ENCODE measurements at places on chromosomes 12 and 14.

DNA sequence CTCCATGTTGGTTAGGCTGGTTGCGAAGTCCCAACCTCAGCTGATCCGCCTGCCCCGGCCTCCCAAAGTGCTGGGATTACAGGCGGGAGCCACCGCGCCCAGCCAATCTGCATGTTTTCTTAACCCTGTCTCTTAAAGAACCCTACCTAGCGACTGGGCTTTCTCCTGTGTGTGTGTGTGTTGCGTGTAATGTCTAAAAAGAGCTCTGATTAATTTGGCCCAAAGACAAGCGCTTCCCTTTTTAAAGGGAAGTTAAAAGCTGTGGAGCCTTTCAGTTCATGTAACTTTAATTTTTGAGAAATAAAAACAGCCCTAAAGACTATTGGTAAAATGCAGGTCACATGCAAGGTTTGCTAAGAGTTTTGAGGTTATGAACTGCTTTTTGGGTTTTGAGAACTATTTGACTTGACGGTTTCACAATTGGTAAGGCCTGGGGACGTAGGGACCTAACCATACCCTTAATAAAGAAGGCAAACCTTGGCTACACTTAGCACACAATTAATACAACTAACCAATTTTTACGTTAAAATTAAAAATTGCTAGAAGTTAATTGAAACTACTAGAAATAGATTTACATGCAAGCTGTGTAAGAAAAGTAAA, 103.2 kb downstream of the KCNMB4 start:
- no peak for DNase-seq

GRCh38 chr14:104697892-104698583, 8.6 kb downstream of the INF2 start:
- DNase-seq, result peak; percentile 39

DNA sequence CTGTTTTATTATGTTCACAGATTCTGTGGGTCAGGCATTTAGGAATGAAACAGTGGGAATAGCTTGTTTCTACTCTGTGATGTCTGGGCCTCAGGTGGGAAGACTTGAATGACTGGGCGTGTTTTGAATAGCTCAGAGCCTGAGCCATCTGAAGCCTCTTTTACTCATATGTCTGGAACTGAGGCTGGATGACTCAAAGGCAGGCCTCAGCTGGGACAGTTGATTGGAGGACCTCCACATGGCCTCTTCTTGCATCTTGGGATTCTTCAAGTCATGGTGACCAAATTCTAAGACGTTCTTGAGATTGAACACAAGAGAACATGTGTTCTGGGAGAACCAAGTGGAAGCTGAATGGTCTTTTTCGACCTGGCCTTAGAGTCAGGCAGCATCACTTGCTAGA, 45.8 kb upstream of the TBX3 start:
- DNase-seq, result no peak

GRCh38 chr12:52537101-52537500, 15.8 kb downstream of the KRT71 start:
- DNase-seq, result no peak

DNA sequence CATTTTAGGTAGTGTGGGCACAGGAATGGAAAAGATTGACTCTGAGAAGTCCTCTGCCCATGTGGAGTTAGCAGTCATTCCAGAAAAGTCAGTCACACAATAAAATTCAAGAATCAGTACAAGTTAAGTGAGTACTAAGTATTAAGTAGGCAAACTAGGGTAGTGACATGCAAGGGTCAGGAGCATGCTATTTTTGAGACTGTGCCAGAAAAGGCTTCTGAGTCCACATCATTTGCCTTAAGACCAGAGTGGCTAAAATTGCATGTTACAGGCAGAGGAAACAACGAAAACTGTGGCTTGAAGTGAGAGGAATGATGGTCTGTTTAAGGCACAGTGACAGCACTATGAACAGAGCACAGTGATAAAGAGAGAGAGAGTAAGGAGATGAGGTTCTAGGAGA, 108.9 kb downstream of the SLC6A15 start:
- no peak for DNase-seq

DNA sequence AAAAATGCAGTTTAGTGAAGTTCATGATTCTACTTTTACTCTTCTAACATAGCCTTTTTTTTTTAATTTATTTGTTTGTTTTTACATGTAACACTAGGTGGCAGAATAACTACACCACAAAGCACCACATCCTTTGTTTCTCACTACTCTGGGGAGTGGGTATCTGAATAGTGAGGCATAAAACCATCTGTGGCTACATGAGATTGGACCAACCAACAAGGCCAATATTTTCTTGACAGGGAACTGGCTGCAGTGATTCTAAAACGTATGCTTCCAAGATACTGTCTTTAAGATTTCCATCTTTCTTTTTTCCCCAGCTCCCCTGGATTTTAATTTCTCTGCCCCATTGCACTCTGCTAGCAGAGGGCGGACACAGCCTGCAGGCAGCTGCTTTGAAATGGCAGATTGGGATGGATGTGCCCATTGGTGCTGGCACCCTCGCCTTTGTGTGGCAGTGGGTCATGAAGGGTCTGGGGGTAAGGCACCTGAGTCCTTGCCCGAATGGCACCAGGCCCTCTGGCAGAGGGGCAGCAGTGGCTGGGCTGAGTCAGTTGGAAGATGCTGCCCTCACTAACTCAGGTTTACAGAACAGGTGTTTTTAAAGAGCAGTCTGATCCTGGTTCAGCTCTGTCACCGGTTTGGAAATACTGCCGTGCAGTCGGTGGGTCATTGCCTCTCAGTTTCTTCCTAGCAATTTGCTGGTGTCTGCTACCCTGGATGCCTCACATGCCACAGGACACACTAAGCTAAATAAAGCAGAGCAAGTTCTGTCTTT, 429.1 kb downstream of the RAD51B start:
- DNase-seq, result peak; percentile 85

DNA sequence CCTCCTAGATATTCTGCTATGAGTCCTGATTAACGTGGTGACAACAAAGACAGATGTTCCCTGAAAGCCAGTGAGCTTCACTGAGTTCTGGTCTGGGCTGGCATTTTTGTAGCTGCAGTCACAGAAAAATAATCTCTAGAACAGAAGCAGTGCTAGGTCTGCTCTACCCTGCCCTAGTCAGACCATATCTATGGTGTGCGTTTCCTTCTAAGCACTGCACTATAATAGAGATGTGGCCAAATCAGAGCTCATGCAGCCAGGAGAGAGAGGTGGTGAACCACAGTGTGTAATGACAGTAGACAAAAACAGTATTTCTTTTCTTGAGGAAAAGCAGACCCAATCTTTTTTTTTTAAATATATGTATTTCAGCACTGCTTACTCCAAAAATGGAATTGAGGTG, 76.3 kb downstream of the CMAS start:
- DNase-seq, result no peak

Measured in hippocampal formation (tissue), 2 donors.